Prostate gland (tissue), 2 donors: ENCODE measurements at places on chromosomes 3 and 15.

DNA sequence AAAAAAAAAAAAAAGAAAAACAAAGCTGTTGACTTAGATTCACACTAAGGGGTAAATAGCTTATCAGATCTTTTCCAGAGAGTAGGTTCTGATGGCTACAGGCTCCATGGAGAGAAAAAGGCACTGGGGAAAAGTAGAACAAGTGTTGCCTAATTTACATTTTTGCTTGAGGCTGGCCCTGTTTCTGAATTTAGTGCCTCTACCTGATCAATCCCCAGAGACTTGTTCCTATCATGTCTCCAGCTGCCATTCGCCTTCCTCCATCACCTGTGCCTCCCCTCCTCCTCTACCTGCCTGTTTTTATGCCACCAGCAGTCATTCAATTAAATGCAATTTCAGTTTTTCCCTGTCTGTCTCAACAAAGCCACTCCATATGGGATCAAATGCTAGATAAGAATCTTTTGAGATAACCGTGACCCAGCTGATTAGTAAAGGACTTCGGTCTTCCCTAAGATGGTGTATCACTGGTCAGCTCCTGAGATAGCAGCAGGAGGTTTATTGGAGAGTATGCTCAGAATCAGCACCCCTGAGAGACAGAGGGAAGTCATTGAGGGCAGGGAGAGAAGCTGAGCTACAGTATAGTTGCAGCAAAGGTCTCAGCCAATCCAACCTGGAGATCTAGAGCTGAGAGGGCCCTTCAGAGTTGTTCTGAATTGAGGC, 88.1 kb upstream of the GADL1 start:
- no peak for DNase-seq

DNA sequence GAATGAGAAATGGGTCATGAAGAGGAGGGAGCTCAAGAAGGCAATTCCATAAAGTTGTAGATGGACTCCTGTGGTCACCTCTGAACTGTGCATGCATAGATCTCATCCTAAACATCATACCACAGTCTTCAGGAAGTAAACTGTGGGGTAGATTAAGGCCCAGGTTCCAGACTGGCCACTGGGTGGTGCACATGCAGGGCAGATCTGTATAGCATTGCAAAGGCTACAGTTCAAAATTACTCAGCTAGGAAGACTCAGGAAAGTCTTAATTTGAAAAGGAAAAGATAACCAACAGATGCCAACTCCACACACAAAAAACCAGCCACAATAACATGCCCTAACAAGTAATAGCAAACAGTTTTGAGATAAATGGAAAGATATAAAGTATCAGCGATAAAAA, 20.3 kb downstream of the KY start:
- no peak for DNase-seq

GRCh38 chr3:28326458-28326926, 22.0 kb upstream of the ZCWPW2 start:
- DNase-seq, result no peak

DNA sequence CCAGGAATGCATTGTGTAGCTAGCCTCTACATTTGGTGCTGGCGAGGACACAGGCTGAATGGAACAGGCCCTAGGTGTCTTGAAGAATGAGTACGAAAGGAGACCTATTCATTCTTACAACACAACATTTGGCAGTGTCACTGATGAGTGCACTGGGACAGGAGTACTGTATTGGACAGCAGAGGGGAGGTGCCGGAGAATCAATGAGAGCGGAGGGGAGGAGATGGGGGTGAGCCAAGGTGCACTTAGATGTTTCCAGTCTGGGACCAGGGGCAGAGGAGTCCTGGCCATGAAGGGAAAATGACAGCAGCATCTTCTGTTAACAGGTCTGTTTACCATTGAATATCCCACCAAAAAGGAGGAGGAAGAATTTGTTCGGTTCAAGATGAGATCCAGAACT, 53.2 kb downstream of the C3orf20 start:
- DNase-seq, result no peak

DNA sequence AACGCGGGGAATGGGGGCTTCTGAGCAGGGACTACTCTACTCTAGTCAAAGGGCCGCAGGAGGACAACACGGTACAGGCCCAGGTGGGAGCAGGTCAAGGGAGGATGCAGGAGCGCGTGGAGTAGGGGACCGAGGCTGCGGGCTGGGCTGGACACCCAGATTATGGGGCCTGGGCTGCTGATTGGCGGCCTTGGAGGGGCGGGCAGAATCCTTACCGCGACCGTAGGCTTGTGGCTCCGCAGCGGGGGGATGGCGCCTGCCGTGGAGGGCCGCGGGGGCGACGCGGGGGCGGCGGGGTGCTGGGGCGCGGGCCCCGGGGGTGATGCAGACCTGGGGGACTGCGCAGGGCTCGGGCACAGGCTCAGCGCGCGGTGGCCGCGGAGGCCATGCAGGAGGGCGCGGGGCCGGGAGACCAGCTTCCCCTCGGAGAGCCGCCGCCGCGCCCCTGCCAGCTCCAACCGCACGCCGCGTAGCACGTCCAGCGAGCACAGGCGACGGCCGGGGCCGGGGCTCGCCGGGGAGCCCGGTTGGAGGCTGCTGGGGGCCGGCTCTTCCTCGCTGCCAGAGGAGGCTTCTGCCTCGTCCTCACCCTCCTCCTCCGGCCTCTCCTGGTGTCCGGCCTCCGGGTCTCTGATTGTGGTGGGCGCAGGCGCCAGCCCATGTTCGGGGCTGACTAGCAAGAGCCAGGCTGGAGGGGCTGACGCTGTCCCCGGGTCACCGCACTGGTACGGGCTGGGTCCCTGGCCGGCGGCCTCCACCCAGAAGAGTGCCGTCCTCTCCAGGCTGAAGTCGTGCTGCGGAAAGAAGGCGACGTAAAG, 12.9 kb downstream of the UBAP1L start:
- DNase-seq, result no peak

DNA sequence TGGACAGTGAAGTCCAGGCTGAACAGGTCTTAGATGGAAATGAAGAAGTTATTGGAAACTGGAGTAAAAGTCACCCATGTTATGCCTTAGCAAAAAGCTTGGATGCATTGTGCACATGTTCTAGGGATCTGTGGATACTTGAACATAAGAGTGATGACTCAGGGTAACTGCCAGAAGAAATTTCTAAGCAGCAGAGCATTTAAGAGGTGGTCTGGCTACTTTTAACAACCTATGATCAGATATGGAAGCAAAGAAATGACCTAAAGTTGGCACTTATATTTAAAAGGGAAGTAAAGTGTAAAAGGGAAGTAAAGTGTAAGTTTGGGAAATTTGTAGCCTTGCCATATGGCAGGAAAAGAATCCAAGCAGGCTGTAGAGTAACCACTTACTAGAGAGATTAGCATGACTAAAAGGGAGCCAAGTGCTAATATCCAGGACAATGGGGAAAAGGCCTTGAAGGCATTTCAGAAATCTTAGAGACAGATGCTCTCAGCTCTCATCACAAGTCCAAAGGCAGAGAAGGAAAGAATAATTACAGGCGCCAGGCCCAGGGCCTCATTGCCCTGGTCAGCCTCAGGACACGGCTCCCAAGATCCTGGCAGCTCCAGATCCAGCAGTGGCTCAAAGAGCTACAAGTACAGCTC, 73.9 kb upstream of the KCNH8 start:
- DNase-seq, result no peak

DNA sequence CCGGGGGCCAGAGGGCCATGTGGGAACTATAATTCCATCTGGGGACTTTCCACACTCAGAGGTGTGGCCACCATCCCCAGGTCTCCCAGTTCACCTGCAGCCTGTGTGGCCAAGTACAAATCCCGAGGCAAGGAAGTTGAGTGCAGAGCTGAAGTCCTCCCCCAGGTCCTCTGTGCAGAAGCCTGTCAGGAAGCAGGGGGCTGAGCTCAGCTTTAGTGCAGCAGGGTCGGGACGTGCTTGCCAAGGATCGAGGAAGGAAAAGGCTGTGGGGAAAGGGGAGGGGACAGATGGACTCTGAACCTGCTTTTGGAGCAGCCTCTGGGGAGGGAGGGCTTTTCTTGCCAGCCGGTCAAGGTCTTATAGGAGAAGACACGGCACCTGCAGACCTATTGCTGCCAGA, 67.7 kb downstream of the CHRNA7 start:
- no peak for DNase-seq

DNA sequence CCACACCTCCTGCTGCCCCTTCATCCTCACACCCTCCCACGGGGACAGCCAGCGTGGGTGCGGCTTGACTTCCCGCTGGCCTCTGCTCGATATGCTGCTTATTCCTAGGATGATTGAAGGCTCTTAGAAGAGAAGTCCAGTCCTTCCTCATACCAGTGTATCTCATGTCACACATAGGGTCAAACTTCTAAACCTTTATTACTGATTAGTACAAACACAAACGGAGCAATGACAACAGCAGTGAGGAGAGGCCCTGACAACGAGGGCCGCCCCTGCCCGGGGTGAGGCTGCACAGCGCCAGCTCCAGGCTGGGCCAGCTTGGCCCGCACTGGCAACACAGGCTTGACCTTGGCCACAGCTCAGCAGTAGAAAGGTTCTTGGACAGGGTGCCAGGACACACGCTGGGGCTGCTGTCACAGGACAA, 3.7 kb downstream of the CIB1 start:
- DNase-seq, result peak; percentile 43

DNA sequence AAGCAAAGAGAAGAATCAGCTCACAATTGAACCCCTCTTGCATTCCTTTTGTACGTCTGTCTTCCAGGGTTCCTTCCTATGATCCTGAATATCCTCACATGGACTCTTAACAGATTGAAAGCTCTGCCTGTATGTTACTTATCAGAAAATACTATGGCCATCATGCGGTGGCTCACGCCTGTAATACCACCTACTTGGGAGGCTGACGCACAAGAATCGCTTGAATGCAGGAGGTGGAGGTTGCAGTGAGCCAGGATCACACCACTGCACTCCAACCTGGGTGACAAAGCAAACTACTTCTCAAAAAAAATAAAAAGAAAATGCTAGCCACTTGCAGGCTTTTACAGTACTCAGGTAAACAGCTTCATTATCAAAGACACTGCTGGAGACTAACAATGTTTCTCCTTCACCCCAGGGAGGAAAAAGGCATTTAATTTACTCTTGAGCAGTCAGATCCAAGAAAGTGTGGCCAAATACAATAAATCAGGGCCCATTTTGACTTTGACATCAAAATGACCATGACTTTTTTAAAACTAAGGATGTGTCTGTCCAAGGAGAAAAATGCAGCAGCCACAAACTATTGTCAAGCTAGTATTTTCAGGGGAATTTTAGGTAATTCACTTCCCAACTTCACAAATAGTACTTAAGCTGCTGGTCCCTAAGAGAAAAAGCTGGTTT, 27.3 kb downstream of the NPTN start:
- no peak for DNase-seq

- no peak for DNase-seq
These were observed 8.9 kb downstream of the KLHL6 start for GRCh38 chr3:183546625-183547024.

DNA sequence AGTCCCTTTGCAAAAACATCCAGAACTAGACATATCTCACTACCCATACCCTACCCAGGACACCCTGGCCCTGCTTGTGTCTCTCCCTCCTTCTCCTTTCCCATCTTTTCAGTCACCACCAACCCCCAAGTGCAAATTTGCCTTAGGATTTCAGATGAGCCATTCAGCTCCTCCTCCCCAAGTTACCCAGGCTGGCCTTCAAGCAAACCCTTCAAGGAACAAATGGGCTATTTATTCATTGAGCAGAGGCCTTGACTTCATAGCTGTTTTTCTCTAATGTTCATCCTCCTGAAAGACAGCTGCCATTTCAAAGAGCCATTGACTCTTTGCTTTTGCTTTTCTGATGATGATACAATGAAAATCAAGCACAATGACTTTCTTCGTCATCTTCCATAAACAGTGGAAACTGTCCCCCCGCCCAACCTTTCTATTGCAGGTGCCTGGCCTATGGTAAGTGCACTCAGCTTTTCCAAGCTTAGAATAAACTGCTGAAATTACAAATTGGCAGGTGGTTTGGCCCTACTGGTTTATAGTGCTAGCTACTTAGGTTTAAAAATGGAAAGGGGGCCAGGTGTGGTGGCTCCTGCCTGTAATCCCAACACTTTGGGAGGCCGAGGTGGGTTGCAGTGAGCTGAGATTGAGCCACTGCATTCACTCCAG, 26.1 kb upstream of the KLHL6 start:
- no peak for DNase-seq

- DNase-seq, result no peak
These were observed 262.3 kb upstream of the LYSMD4 start for GRCh38 chr15:99995543-99995942.

GRCh38 chr3:61882253-61882652, 320.9 kb downstream of the PTPRG start:
- DNase-seq, result no peak

DNA sequence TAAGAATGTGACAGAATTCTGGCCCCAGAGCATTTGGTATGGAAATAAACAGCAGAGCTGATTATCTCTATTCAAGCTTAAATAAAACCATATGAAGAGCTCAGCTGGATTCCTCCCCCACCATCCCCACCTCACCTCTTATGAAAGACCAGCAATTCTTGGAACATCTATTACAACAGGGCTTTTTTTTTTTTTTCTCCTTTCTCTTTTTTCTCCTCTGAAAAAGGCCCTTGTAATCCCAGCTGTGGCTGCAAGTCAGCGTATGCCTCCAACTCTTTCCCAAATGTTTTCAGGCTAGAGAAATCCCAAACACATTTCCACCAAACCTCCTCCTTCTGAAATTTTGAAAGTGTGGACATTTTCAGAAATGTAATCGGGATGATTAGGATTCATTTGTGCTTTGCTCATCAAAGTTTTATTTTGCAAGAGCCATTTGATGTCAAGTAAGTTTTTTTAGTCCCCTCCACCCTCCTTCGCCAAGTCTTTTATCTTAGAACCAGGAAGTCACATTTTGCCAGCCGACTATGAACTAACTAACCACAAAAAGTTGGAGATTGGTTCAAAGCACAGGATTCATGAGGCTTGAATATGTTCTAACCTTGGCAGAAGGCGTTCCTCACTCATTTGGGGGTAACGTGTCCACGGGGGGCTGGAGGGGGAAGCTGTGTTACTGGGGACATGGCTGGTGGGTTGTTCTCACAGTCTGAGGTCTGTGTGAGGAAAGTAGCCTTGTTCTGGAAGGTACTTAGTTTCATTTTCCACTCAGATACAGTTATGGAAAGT, 142.0 kb upstream of the PDZRN3 start:
- DNase-seq, result no peak

DNA sequence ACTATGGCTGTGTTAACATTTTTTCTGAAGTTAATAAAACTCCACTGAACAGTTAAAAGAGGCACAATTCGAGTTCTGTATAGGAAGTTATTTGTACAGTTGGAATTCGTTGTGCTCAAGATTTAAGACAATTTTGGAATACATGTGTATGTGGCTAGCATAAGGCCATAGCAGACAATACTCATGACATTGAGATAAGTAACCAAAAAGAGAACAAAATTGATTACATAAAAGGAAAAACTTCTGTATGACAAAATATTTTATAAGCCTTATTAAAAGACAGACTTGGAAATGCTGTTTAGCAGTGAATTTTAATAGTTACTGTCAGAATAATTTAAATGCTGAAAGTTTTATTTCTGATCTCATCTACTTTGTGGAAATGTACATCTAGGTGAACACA, 17.7 kb upstream of the EDEM1 start:
- no peak for DNase-seq
